ENCODE measurements at places on chromosomes 6 and 20. TPM values are rescaled to one million over a fixed set of nuclear protein-coding genes. Genes with fewer than 3 reads are reported as not detected.

The SLC52A3 gene
- not detected for total RNA-seq

The IMPG1 gene
- total RNA-seq = not detected

The LPA gene
- total RNA-seq = 2.5 TPM

The SLC26A8 gene
- 3.8 TPM for total RNA-seq

The BTN1A1 gene
- total RNA-seq = not detected

The RIMS4 gene
- 52.0 TPM for total RNA-seq

The DYNLT2 gene
- 4.1 TPM for total RNA-seq

The ADNP gene
- 141 TPM for total RNA-seq

The FAM83B gene
- total RNA-seq = 0.31 TPM

The HLA-G gene
- not detected for total RNA-seq

The ASIP gene
- not detected for total RNA-seq

The PNPLA1 gene
- total RNA-seq = not detected

The MEI4 gene
- 0.31 TPM for total RNA-seq

The SERINC1 gene
- total RNA-seq = 490 TPM

The PLAGL2 gene
- total RNA-seq = 2.8 TPM

The KHDC1 gene
- 5.6 TPM for total RNA-seq

The MOG gene
- total RNA-seq = 0.31 TPM

The FNDC11 gene
- total RNA-seq = 4.1 TPM

The NRN1 gene
- 13.1 TPM for total RNA-seq
